ENCODE measurements at places on chromosomes 16 and 17. TPM values are rescaled to one million over a fixed set of nuclear protein-coding genes. Genes with fewer than 3 reads are reported as not detected.

Gene TNP2
- not detected for total RNA-seq

Gene SRL
- total RNA-seq = under 0.01 TPM

GRCh38 chr17:58059141-58059540 is 24.1 kb upstream of the DYNLL2 start:
- no peak overlapping the region for H3K27ac ChIP-seq
- H3K4me3 ChIP-seq = no peak overlapping the region
- H3K27me3 ChIP-seq = no peaks in the 10 kb centered on the region
- H3K4me1 ChIP-seq = no peaks in the 10 kb centered on the region
- DNase-seq = no peak

- H3K36me3 ChIP-seq = no peaks in the 10 kb centered on the region
- no peaks in the 10 kb centered on the region for H3K4me1 ChIP-seq
- no peak overlapping the region for H3K27ac ChIP-seq
- no peaks in the 10 kb centered on the region for H3K27me3 ChIP-seq
- DNase-seq = no peak
- no peak overlapping the region for H3K4me3 ChIP-seq
Measured at GRCh38 chr16:52494145-52494544, 52.8 kb downstream of the TOX3 start.

Gene MYH3
- 2.3 TPM for total RNA-seq

- peaks cover 6% of the 10 kb centered on the region for H3K4me1 ChIP-seq
- H3K27me3 ChIP-seq = no peaks in the 10 kb centered on the region
- no peak overlapping the region for H3K27ac ChIP-seq
- H3K36me3 ChIP-seq = no peaks in the 10 kb centered on the region
- peak overlapping the region; percentile 43 for H3K4me3 ChIP-seq
Measured at GRCh38 chr16:81779536-81780320, 637 bp downstream of the PLCG2 start.

GRCh38 chr17:75603123-75603522 is 15.5 kb downstream of the MYO15B start:
- H3K36me3 ChIP-seq = no peaks in the 10 kb centered on the region
- H3K27ac ChIP-seq = no peak overlapping the region
- H3K27me3 ChIP-seq = no peaks in the 10 kb centered on the region
- no peak overlapping the region for H3K4me3 ChIP-seq
- no peak for DNase-seq

Gene ORC6
- 2.2 TPM for total RNA-seq

Gene HSD17B2
- total RNA-seq = 4.5 TPM

Gene JPH3
- total RNA-seq = 0.62 TPM

- DNase-seq = no peak
- no peaks in the 10 kb centered on the region for H3K4me1 ChIP-seq
- H3K36me3 ChIP-seq = no peaks in the 10 kb centered on the region
- H3K27ac ChIP-seq = no peak overlapping the region
- no peaks in the 10 kb centered on the region for H3K27me3 ChIP-seq
- no peak overlapping the region for H3K4me3 ChIP-seq
Measured at GRCh38 chr17:7321466-7321865, 6.3 kb upstream of the GPS2 start.

Gene CDH5
- 13.4 TPM for total RNA-seq

GRCh38 chr17:43349142-43349541 is 49.7 kb upstream of the ARL4D start:
- H3K36me3 ChIP-seq = no peaks in the 10 kb centered on the region
- H3K27me3 ChIP-seq = no peaks in the 10 kb centered on the region
- no peaks in the 10 kb centered on the region for H3K4me1 ChIP-seq
- no peak overlapping the region for H3K4me3 ChIP-seq
- no peak for DNase-seq

GRCh38 chr17:28745786-28746411 is 2.1 kb downstream of the TRAF4 start:
- H3K27me3 ChIP-seq = no peaks in the 10 kb centered on the region
- no peak overlapping the region for H3K4me3 ChIP-seq
- peak; percentile 30 for DNase-seq
- H3K36me3 ChIP-seq = no peaks in the 10 kb centered on the region
- H3K27ac ChIP-seq = peak overlapping the region; percentile 68

Gene IQCK
- 22.5 TPM for total RNA-seq

Gene CDH1
- 39.7 TPM for total RNA-seq

Gene ATAD5
- 0.92 TPM for total RNA-seq

Gene CMTM2
- total RNA-seq = not detected

Gene PLA2G10
- not detected for total RNA-seq

Gene HSF4
- total RNA-seq = 31.2 TPM

- DNase-seq = no peak
- H3K4me1 ChIP-seq = no peaks in the 10 kb centered on the region
- no peaks in the 10 kb centered on the region for H3K27me3 ChIP-seq
- H3K36me3 ChIP-seq = no peaks in the 10 kb centered on the region
Measured at GRCh38 chr17:80195671-80196529, 24.2 kb downstream of the SGSH start.

DNA sequence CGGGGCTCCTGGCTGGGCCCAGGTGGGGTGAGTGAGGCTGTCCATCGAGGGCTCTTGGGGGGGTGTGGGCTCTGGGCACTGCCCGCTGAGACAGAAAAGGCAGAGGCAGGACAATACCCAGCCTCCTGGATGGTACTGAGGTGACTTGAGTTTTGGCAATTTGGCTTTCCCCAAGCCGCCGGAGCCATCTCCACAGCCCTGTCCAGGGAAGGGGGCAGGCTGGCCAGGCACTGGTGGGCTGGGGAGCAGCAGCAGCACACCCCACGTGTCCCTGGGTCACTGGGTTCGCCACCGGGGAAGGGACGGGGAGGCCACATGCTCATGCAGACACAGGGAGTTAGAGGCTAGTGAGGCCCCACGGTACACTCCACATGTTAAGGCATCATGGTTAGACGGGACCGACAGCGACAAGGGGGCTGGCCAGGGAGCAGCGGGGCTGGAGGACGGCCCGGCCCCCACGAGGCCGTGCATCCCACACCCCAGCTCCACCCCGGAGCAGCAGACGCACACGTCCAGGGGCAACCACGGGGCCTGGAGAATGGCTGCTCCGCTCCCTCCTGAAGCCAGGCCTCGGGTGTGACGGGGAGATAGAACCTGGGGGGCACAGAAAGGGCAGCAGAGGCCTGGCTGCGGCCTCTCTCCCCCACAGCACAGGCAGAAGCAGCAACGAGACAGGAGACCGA is 3.0 kb downstream of the ARHGDIA start:
- no peak overlapping the region for H3K4me3 ChIP-seq
- H3K27ac ChIP-seq = no peak overlapping the region
- no peaks in the 10 kb centered on the region for H3K36me3 ChIP-seq
- peaks cover 12% of the 10 kb centered on the region for H3K4me1 ChIP-seq

DNA sequence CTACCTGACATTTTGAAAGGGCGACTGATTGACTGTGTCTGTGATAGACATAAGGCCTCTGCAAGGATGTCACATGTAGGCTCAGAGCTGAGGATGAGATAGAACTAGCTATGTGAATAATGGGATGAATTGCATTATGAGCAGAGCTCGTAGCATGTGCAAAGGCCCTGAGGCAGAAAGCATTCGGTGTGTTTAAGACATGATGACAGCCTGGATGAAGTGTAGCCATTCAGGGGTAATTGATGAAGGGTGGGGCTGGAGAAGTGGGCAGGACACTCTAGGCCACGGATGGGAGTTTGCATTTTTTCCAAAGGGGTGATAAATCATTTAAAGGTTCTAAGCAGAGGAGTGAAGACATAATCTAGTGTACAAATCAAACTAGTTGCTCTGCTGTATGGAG is 62.6 kb downstream of the USP43 start:
- no peak overlapping the region for H3K27ac ChIP-seq
- no peaks in the 10 kb centered on the region for H3K27me3 ChIP-seq
- no peaks in the 10 kb centered on the region for H3K36me3 ChIP-seq
- no peaks in the 10 kb centered on the region for H3K4me1 ChIP-seq
- DNase-seq = no peak
- no peak overlapping the region for H3K4me3 ChIP-seq

- H3K4me1 ChIP-seq = no peaks in the 10 kb centered on the region
- H3K36me3 ChIP-seq = no peaks in the 10 kb centered on the region
- DNase-seq = no peak
- H3K27me3 ChIP-seq = no peaks in the 10 kb centered on the region
Measured at GRCh38 chr17:74337834-74338500, 11.9 kb downstream of the KIF19 start.

- H3K4me1 ChIP-seq = peaks cover 47% of the 10 kb centered on the region
- H3K27me3 ChIP-seq = no peaks in the 10 kb centered on the region
- peak overlapping the region; percentile 61 for H3K27ac ChIP-seq
- no peak for DNase-seq
- no peak overlapping the region for H3K4me3 ChIP-seq
- H3K36me3 ChIP-seq = no peaks in the 10 kb centered on the region
Measured at GRCh38 chr17:2064520-2064971, 9.6 kb downstream of the HIC1 start.

Gene BRICD5
- total RNA-seq = 7.7 TPM

Gene HOXB3
- 0.53 TPM for total RNA-seq

All from ovary (tissue), 10 donors.